ENCODE measurements at places on chromosomes 1 and 21.

GRCh38 chr1:24266998-24267397, 52.2 kb upstream of the GRHL3 start:
- no peak for DNase-seq

DNA sequence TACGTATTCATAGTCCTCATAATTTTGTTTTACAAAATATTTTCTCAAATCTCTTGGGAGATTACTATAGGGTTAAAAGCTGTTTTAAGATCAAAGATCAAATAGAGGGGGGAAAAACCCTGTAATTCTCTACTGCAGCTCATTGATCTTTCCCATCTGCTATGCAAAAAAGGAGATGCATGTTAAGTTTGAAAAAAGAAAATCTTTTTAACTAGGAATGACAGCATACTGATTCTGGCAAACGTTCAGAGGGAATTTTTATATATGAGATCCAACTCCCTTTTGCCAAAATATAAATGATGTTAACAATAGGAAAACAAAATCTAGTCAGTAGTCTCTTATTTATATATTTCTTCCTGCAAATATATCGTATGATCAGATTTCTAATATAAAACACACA, 69.1 kb downstream of the SMYD3 start:
- no peak for DNase-seq

- DNase-seq = no peak
Observed at GRCh38 chr1:21955501-21956281, 18.6 kb upstream of the HSPG2 start.

- no peak for DNase-seq
Observed at GRCh38 chr1:159307346-159308020, 5.3 kb downstream of the FCER1A start.

- no peak for DNase-seq
Observed at GRCh38 chr1:206143537-206144172, 26.5 kb upstream of the AVPR1B start.

- no peak for DNase-seq
Observed at GRCh38 chr1:156894001-156894400, 483 bp downstream of the PEAR1 start.

- DNase-seq = no peak
Observed at GRCh38 chr21:37993071-37993470, 76.8 kb upstream of the KCNJ6 start.
